Left ventricle myocardium superior (tissue), 1 donor: ENCODE measurements at places on chromosomes 3 and 15.

DNA sequence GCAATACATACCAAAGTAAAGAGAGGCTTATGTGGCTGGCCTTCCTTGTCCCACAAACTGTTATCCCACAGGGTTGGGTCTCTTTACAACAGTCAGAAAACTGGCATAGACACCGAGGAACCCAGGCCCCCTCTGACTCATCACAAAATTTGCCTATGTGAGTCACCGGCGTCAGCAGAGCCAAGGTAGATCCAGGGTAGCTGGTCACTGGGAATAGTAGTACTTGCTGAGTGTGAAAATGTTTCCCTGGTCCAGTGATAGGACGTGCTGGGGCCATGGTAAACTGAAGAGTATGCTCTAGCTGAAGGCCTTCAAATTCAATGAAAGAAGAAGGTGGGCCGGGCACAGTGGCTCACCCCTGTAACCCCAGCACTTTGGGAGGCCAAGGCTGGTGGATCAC lies 27.1 kb upstream of the SKIL start:
- DNase-seq: no peak

- no peak for DNase-seq
Measured at GRCh38 chr3:149247929-149248691, 26.5 kb upstream of the CP start.

DNA sequence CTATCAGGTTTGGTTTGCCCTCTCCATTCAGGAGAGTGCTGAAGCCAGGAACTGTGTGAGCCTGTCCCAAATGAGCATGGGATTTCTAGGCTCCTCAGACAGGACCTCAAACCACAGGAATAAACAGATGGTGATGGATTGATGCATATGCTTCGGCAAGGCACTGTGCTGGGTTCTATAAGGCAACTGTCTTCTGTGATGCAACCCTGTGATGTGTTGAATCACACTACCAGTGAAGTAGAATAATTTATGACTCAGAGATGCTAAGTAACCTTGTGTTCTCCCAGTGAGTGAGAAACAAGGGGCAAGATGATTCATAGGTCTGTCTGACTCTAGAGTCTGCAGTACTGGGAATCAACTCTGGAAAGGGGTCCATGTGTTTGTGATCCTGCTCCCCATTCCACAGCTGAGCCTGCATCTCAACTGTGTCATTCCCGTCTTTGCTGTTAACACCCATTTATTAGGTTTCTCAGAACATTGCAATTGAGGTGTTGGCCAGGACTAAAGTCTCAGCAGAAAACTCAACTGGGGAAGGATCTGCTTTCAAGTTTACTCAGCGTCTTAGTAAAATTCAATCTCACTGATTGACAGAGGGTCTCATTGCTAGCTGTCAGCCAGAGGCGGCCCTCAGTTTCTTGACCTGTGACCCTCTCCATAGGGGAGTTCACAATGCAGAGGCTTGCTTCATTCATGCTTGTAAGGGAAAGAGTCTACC lies 510.1 kb upstream of the CFAP20DC start:
- no peak for DNase-seq

- DNase-seq: no peak
Measured at GRCh38 chr15:29952225-29952624, 130.0 kb upstream of the TJP1 start.

GRCh38 chr3:45763303-45763675 lies 33.0 kb downstream of the SLC6A20 start:
- DNase-seq: no peak

DNA sequence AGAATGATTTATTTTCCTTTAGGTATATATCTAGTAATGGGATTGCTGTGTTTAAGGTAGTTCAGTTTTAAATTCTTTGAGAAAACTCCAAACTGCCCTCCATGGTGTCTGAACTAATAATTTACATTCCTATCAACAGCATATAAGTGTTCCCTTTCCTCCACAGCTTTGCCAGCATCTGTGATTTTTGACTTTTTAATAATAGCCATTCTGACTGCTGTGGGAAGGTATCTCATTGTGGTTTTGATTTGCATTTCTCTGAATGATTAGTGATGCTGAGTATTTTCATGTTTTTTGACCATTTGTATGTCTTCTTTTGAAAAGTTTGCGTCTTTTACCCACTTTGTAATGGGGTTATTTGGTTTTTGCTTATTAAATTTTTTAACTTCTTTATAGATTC lies 571.6 kb upstream of the CCDC54 start:
- no peak for DNase-seq

DNA sequence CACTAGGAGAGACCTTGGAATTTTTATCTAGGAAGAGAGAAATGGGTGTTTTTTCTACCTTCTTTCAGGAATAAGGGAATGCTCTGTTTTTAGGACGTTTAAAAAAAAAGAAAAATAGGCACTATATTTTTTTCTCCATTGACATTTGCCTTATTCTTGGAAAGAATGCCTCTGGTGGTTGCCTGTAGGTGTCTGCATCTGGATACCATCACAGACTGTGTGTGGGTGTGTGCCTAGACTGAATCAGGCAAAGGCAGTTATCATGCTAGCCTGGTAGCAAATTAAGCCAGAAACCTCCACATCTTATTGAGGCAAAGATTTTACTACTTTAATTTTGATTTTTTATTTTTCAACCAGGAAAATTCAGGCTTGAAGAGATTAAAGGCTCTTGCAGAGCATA lies 513.6 kb upstream of the KCNMB2 start:
- DNase-seq: no peak
